CD4-positive, alpha-beta T cell (primary cell): ENCODE measurements at places on chromosomes 16 and 17.

GRCh38 chr16:9836118-9836736, 346.0 kb downstream of the GRIN2A start:
- H3K27ac ChIP-seq, result no peak overlapping the region
- no peaks in the 10 kb centered on the region for H3K27me3 ChIP-seq
- no peaks in the 10 kb centered on the region for H3K36me3 ChIP-seq
- H3K4me3 ChIP-seq, result no peak overlapping the region
- no peaks in the 10 kb centered on the region for H3K4me1 ChIP-seq

- H3K27me3 ChIP-seq, result no peaks in the 10 kb centered on the region
- no peak overlapping the region for H3K27ac ChIP-seq
- DNase-seq, result no peak
- H3K4me3 ChIP-seq, result no peak overlapping the region
Observed at GRCh38 chr17:41540921-41541625, 13.0 kb upstream of the KRT19 start.

DNA sequence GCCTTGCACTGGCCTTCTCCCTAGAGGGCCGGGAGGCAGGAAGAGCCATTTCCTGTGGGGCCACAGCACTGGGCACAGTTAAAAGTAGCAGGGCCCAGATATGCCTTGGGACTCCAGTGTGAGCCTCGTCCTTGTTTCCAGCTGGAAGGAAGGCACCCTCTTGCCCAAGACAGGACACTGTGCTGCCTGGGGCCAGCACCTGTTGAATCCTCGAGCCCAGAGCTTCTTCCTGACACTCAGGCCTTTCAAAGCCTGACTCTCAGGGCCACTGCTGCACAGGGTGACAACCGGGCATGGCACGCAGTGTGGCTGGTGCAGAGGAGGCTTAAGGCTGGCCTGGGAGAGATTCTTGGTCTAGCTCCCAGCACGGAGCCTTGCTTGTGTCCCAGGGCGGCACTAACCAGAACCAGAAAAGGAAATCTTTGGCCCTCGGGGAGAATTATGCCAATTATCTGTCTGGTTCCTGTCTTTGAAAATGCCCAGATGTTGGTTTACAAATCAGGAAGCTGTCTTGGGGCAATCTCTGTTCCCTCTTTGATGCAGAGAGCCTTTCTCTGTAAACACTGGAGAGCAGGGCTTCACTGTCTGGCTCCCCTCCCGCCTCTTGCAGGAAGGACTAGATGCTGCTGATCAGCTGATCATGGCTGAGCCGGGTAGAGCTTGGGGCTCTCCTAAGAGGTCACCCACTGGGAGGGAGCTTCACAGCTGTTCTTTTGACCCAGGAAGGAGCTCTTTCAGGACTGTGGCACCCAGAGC, 11.1 kb downstream of the LDHD start:
- no peak overlapping the region for H3K27ac ChIP-seq
- H3K4me3 ChIP-seq, result no peak overlapping the region
- no peaks in the 10 kb centered on the region for H3K27me3 ChIP-seq
- H3K4me1 ChIP-seq, result peaks cover 62% of the 10 kb centered on the region
- no peaks in the 10 kb centered on the region for H3K36me3 ChIP-seq
- no peak for DNase-seq

DNA sequence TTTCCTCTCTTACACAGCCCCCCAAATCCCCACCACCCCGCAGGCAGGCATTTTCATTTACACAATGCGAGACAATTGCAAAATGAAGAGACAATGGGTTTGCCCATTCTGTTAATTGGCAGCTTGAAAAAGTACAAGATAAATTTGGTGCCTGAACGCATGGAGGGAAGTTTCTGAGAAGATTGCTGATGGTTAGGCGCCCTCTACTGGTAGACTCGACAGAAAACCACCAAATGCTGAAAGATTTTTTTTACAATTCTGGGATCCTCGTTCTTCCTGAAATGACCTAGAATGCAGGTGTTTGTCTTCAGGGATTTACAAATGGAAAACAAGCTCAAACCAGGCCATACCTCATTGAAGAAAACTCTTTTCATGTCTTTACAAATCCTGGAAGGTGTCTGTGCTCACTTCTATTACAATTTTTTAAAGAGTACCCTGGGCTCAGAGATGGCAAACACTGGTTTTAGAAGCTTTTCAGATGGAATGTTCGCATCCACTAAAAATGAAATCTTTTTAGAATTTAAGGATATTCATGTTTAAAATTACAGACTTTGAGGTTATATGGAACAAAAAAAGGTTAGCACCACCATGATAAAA, 338.5 kb downstream of the PMP22 start:
- no peak overlapping the region for H3K27ac ChIP-seq
- no peak overlapping the region for H3K4me3 ChIP-seq
- no peaks in the 10 kb centered on the region for H3K36me3 ChIP-seq
- peak; percentile 42 for DNase-seq

DNA sequence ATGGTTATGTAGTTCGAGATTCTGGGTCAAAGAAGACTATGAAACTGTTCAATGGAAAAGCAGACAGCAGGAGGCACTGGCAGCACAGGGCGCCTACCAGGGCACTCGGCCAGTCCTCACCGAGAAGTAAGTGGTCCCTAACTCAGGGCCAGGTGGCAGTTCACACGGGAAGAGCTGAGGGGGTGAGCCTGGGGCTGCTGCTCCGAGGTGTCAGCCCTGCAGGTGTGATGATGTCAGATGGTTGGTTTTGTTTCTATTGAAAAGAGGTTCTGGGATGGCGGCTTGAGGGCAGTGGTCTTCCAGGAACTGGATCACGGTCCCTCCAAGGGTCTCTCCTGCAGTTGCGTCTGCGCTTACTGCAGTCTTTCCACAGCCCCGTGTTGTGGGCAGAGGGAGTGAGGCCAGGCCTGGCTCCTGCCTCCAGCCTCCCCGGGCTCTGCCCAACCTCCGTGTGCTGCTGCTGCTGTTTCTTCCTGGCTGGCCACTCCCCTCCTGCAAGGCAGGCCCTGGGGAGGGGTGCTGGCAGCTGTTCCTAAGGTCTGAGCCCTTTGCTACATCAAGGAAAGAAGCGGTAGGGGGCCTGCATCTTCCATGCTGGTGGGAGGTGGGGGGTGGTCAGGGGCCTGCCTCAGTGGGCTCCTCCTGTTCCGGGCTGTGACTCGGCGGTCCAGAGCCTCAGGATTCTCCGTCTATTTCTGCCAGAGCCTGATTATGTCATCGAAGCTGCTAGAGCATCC, 22.6 kb downstream of the RNF213 start:
- no peaks in the 10 kb centered on the region for H3K27me3 ChIP-seq
- DNase-seq, result no peak
- H3K36me3 ChIP-seq, result peaks cover 63% of the 10 kb centered on the region
- no peak overlapping the region for H3K4me3 ChIP-seq
- H3K4me1 ChIP-seq, result peaks cover 11% of the 10 kb centered on the region

GRCh38 chr16:53865494-53865863, 161.5 kb downstream of the FTO start:
- DNase-seq, result no peak
- H3K4me3 ChIP-seq, result no peak overlapping the region
- H3K27me3 ChIP-seq, result no peaks in the 10 kb centered on the region
- H3K4me1 ChIP-seq, result no peaks in the 10 kb centered on the region

- H3K27me3 ChIP-seq, result no peaks in the 10 kb centered on the region
- no peaks in the 10 kb centered on the region for H3K4me1 ChIP-seq
- no peaks in the 10 kb centered on the region for H3K36me3 ChIP-seq
Observed at GRCh38 chr17:32903774-32904673, 23.9 kb upstream of the TMEM98 start.

DNA sequence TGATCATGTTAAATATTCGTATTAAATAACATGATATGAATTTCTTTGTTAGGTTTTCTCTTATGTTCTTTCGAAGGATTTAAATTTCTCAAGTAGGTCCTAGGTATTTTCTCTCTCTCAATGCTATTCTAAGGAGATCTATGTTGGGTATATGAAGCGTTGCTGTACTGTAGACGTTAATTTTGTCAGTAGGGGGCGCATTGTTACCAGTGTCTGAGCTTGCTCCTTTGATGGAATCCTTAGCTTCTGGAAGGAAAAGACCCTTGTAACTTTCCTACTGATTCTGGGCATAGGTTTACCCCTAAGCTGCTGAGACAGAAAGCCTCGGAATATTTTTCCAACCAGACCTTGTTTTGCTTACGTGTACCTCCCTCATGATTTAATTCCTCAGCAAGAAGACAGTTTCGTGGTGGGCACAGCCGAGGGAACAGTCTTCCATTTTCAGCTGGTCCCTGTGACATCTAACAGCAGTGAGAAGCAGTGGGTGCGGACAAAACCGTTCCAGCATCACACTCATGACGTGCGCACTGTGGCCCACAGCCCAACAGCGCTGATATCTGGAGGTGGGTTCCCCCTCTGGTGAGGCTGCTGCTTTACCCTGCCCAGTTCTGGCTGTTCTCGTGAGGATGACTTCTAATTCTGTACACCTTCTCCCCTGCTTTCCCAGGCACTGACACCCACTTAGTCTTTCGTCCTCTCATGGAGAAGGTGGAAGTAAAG, 17.9 kb downstream of the UTP4 start:
- H3K4me3 ChIP-seq, result no peak overlapping the region
- peak; percentile 11 for DNase-seq
- H3K4me1 ChIP-seq, result no peaks in the 10 kb centered on the region
- H3K27ac ChIP-seq, result no peak overlapping the region
- peaks cover 57% of the 10 kb centered on the region for H3K36me3 ChIP-seq

GRCh38 chr17:50270435-50271362, 3.6 kb upstream of the TMEM92 start:
- no peak for DNase-seq
- H3K27me3 ChIP-seq, result peaks cover 25% of the 10 kb centered on the region
- H3K4me1 ChIP-seq, result peaks cover 13% of the 10 kb centered on the region
- no peak overlapping the region for H3K4me3 ChIP-seq
- no peaks in the 10 kb centered on the region for H3K36me3 ChIP-seq
- no peak overlapping the region for H3K27ac ChIP-seq

- no peaks in the 10 kb centered on the region for H3K27me3 ChIP-seq
- DNase-seq, result no peak
- no peaks in the 10 kb centered on the region for H3K4me1 ChIP-seq
- H3K27ac ChIP-seq, result no peak overlapping the region
Observed at GRCh38 chr16:50534958-50535357, 13.2 kb upstream of the NKD1 start.

- no peak for DNase-seq
- H3K4me3 ChIP-seq, result no peak overlapping the region
- H3K27me3 ChIP-seq, result peaks cover 4% of the 10 kb centered on the region
- no peak overlapping the region for H3K27ac ChIP-seq
- no peaks in the 10 kb centered on the region for H3K36me3 ChIP-seq
Observed at GRCh38 chr16:984736-985636, 3.4 kb downstream of the SOX8 start.

- peaks cover 67% of the 10 kb centered on the region for H3K4me1 ChIP-seq
- H3K4me3 ChIP-seq, result peak overlapping the region; percentile 32
- H3K27ac ChIP-seq, result peak overlapping the region; percentile 60
- DNase-seq, result peak; percentile 61
- H3K27me3 ChIP-seq, result no peaks in the 10 kb centered on the region
- H3K36me3 ChIP-seq, result peaks cover 70% of the 10 kb centered on the region
Observed at GRCh38 chr16:53457670-53458069, 23.4 kb downstream of the RBL2 start.

DNA sequence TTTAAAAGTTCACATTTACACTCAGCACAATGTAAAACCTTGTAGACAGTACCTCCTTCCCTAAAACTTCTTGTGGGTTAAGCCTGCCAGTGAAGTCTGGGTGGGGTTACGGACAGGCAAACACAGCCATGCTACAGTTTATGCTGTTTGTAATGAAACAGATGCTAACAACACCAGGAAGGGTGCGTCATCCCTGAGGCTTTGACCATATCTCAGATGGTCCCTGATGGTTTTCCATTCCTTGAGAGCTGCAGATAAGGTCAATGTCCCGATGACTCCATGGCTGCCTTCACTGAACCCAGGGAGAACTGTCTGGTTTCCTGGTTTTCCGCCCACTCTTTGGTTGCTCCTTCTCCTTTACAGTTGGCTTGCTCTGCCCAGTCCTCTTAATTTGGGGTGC, 29.1 kb downstream of the GAS7 start:
- H3K27ac ChIP-seq, result no peak overlapping the region
- peaks cover 3% of the 10 kb centered on the region for H3K4me1 ChIP-seq
- H3K27me3 ChIP-seq, result peaks cover 2% of the 10 kb centered on the region

- no peak for DNase-seq
- no peaks in the 10 kb centered on the region for H3K36me3 ChIP-seq
- H3K27me3 ChIP-seq, result no peaks in the 10 kb centered on the region
- H3K4me1 ChIP-seq, result peaks cover 42% of the 10 kb centered on the region
Observed at GRCh38 chr16:87464691-87465300, 28.0 kb downstream of the ZCCHC14 start.

- no peak for DNase-seq
- no peaks in the 10 kb centered on the region for H3K27me3 ChIP-seq
- H3K36me3 ChIP-seq, result no peaks in the 10 kb centered on the region
- no peak overlapping the region for H3K4me3 ChIP-seq
- H3K27ac ChIP-seq, result no peak overlapping the region
Observed at GRCh38 chr17:73060721-73061120, 31.8 kb downstream of the SLC39A11 start.

GRCh38 chr17:55576996-55577586, 65.8 kb upstream of the SMIM36 start:
- H3K27ac ChIP-seq, result peak overlapping the region; percentile 71
- no peaks in the 10 kb centered on the region for H3K27me3 ChIP-seq
- H3K4me1 ChIP-seq, result peaks cover 26% of the 10 kb centered on the region
- DNase-seq, result peak; percentile 40
- H3K4me3 ChIP-seq, result peak overlapping the region; percentile 56
- no peaks in the 10 kb centered on the region for H3K36me3 ChIP-seq

DNA sequence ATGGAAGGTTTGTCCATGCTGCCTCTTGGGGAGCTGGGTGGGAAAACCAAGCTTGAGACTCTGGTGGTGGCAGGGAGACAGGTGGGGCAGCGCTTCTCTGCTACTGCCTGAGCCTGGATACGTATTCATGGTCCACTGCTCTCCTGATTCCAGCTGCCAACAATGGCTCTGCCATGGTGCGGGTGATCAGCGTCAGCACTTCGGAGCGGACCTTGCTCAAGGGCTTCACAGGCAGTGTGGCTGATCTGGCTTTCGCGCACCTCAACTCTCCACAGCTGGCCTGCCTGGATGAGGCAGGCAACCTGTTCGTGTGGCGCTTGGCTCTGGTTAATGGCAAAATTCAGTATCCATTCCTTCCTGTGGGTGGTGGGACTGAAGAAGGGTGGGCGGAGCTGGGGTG, 4.2 kb downstream of the EDC4 start:
- peaks cover 43% of the 10 kb centered on the region for H3K4me1 ChIP-seq
- H3K4me3 ChIP-seq, result no peak overlapping the region
- DNase-seq, result no peak
- no peak overlapping the region for H3K27ac ChIP-seq

DNA sequence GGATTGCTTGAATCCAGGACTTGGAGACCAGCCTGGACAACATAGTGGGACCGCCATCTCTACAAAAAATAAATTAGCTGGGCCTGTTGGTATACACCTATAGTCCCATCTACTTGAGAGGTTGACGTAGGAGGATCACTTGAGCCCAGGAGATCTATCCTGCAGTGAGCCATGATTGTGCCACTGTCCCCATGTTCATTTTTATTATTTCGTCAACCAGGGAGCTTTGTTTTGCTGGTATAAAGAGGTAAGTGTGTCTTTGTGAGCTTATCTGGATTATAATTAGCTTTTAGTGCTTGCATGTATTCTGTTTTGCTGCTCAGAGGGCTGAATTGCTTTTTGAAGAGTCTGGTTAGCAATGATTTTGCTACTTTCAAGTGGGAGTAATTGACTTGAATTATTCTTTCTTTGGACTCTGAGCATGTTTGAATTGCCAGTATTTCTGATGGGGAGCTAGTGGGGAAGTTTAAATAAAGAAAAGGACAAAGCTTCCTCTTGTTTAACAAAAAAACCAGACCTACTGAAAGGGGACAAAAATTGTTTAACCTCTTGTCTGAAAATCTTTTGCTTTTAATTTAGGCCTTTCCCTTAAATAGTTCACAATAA, 31.6 kb upstream of the BCAS3 start:
- no peak overlapping the region for H3K4me3 ChIP-seq
- no peaks in the 10 kb centered on the region for H3K4me1 ChIP-seq
- H3K27me3 ChIP-seq, result no peaks in the 10 kb centered on the region
- H3K36me3 ChIP-seq, result peaks cover 28% of the 10 kb centered on the region
- no peak overlapping the region for H3K27ac ChIP-seq
